ENCODE measurements at places on chromosomes 11 and 22. TPM values are rescaled to one million over a fixed set of nuclear protein-coding genes. Genes with fewer than 3 reads are reported as not detected.

DNA sequence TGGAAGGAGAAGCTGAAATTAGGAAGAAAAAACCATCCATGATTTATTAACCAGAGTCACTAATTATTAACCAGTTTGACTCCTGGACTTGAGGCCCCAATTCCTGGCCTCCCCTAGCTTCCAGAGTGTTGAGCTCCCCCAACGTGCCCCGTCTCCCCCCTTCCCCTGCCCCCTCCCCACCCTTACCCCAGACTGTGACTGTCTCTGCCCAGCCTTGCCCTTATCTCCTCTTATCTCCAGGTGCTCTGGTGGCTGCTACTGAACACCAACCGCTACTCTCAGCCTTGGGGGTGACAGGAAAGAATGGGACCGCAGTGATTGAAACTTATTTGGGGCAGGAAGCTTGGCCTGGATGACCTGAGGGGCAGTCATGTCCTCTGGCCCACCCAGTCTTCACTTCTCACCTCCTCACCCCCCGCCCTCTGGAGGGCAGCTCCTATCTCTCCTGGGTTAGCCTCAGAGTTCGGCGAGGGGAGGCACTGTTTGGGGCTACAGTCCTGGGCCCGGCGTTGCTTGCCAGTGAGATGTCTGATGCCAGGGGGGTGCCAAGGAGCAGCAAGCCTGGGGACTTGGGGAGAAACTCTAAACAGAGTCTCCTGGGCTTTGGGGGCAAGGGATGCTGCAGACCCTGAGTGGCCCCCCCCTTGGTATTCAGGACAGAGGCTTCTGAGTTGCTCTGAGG is 15.5 kb downstream of the NECTIN1 start:
- H3K4me1 ChIP-seq: peaks cover 27% of the 10 kb centered on the region
- peak; percentile 71 for DNase-seq
- H3K4me3 ChIP-seq: no peak overlapping the region
- no peak overlapping the region for H3K27ac ChIP-seq
- H3K27me3 ChIP-seq: no peaks in the 10 kb centered on the region

The RAG1 gene
- 0.52 TPM for total RNA-seq

DNA sequence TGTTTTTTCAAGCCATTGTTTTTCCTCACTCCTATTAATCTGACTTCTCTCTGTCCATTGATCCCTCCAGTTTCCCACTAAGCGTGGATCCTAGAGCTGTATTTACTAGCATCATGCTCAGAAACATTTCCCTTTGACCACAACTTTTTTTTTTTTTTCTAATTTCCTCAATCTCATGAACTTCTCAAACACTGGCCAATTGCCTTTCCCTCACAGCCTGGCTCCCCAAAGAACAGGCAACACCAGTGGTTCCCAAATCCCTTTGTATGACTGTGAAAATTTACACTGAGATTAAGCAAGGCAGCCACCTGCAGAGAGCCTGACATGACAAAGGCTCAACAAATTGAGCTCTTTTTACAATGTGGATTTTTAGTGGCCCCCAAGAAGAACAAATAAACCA is 1.4 kb upstream of the TPP1 start:
- peaks cover 25% of the 10 kb centered on the region for H3K4me1 ChIP-seq
- no peak overlapping the region for H3K4me3 ChIP-seq
- no peak for DNase-seq
- no peak overlapping the region for H3K27ac ChIP-seq
- no peaks in the 10 kb centered on the region for H3K36me3 ChIP-seq
- no peaks in the 10 kb centered on the region for H3K27me3 ChIP-seq

The C11orf42 gene
- not detected for total RNA-seq

The POLR3H gene
- 18.9 TPM for total RNA-seq

DNA sequence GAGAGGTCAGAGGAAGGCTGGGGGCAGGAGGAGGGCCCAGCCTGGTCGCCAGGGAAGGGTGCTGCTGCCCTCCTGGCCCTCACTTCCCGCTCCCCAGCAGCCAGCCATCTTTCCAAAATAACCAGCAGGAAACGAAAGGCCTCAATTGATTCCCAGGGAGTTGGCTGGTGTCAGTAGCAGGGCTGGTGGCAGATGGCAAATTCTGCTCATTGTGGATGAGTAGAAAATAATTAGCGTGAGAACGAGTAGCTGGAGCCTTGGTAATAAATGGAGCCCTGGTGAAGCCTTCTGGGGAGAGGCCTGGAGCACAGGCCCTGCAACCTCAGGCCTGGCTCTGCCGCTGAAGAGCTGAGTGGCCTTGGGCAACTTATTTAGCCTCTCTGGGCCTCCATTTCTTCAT is 31.3 kb downstream of the DAGLA start:
- no peaks in the 10 kb centered on the region for H3K27me3 ChIP-seq
- DNase-seq: no peak
- no peak overlapping the region for H3K27ac ChIP-seq
- H3K4me3 ChIP-seq: no peak overlapping the region
- no peaks in the 10 kb centered on the region for H3K4me1 ChIP-seq

DNA sequence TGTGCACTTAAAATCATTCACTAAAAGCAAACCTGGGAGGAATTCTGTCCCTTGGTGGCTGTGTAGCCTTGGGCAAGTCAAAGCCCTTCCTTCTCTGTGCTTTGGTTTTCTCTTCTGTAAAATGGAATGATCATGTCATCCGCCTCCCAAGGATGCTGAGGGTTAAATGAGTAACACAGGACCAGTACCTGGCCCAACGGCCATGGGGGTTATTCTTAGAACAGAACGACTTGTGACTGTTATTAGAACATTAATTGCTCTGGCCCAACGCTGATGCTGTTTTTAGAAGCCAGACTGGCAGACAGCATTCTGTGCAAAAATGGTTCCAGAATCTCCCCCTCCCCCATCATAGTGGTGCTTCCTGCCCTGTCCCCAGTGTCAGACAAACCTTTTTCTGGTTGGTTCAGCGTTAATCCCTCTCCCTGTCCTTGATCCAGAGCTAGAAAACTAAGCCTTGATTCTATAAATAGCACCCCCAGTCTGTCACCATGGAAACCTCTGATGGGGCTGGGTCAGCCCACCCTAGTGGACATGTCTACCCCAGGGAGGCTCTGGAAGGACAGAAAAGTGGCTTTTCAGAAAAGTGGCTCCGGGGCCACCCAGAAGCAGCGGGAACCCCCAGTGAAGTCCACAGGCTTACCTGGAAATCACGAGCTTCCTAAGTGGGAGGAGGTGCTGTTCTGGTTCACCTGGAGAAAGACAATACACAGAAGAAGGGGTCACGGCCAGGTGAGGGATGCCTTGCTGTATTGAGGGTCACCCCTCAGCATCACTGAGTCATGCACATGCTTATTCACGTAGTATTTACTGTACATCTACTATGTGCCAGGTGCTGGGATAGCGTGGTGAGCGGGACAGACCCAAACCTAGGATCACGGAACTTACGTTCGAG is 15.5 kb upstream of the TFIP11 start:
- DNase-seq: no peak
- H3K4me1 ChIP-seq: peaks cover 63% of the 10 kb centered on the region
- peaks cover 15% of the 10 kb centered on the region for H3K36me3 ChIP-seq
- no peaks in the 10 kb centered on the region for H3K27me3 ChIP-seq

DNA sequence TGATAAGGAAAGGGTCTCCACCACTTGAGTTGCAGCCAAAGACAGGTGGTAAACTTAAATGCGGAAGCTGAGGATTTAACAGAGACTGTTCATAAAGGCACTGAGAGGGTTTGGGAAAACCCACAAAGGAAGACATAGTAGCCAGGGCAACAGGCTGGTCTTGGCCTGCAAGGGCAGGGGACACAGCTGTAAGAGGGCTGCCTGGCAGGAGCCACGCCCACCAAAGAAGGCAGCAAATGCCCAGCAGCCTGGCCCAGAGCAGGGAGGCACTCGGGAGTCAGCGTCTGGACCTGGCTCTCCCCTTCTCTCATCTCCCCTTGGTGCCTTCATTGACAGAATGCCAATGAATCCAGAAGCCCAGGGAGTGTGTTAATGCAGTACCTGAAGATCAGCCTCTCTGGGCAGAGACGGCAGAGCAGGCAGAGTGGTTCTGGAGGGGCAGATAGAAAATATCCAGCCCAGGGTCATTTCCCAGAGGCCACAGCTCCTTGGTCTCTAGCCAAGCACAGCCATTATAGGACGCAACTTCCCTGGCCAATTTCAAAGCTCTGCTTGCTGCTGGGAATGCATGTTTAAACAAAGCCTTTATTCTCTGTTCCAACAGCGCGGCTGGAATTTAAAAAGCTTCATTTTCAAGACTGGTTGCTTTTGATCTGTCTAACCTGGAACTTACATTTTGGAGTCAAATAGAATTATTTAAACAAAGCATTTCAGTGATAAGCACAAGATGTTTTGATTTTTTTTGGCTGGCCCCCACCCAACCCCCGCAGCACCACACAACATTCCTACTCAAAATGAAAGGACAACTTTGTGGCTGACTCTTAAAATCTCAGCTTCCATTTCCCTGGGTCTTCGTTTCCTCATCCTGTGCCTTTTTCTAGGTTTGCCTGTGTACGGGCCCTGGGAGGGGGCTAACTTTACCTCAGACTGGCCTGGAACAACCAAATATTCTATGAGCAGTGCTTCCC is 125.6 kb upstream of the LMO1 start:
- peaks cover 7% of the 10 kb centered on the region for H3K4me1 ChIP-seq
- no peak overlapping the region for H3K4me3 ChIP-seq
- H3K36me3 ChIP-seq: no peaks in the 10 kb centered on the region
- peak; percentile 34 for DNase-seq

GRCh38 chr11:84790849-84791427 is 836.2 kb downstream of the DLG2 start:
- no peak for DNase-seq
- H3K4me1 ChIP-seq: no peaks in the 10 kb centered on the region
- no peaks in the 10 kb centered on the region for H3K36me3 ChIP-seq
- no peaks in the 10 kb centered on the region for H3K27me3 ChIP-seq
- no peak overlapping the region for H3K27ac ChIP-seq
- H3K4me3 ChIP-seq: no peak overlapping the region

The SEC14L6 gene
- 0.99 TPM for total RNA-seq

The TNNT3 gene
- total RNA-seq: 1.6 TPM

DNA sequence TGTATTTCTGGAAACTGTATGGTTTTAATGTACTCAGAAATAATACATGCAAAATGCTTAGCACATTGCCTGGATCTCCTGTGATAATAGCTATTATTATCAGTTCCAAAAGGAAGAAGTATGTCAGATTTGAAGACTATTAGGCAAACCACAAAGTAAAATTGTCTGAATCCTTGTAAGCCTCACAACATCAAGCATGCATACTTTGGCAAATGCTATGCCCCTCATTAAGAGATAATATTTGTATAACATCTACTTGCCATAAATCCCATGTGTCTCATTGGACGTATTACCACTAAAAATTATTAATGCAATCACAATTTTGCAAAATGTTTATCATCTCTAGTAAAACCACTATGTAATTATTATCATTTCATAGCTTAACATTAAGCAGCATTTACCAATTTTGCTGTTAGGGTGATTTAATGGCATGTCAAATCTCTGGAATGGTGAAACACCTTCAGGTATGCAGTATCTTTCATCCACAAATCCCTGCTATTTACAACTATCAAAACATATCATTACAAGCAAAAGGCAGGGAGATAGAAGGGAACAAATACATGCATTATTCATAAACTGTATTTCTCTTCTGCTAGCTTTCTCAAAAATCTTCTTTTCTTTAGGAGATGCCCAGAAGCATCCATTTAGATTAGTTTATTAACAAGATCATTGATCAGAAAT is 974.6 kb upstream of the RAG2 start:
- no peaks in the 10 kb centered on the region for H3K27me3 ChIP-seq
- DNase-seq: no peak
- H3K4me3 ChIP-seq: no peak overlapping the region
- no peaks in the 10 kb centered on the region for H3K36me3 ChIP-seq
- H3K4me1 ChIP-seq: no peaks in the 10 kb centered on the region
- H3K27ac ChIP-seq: no peak overlapping the region

The TBCEL gene
- 14.8 TPM for total RNA-seq

GRCh38 chr11:48106166-48106565 is 110.4 kb upstream of the OR4B1 start:
- no peak overlapping the region for H3K27ac ChIP-seq
- no peaks in the 10 kb centered on the region for H3K27me3 ChIP-seq
- no peak overlapping the region for H3K4me3 ChIP-seq

DNA sequence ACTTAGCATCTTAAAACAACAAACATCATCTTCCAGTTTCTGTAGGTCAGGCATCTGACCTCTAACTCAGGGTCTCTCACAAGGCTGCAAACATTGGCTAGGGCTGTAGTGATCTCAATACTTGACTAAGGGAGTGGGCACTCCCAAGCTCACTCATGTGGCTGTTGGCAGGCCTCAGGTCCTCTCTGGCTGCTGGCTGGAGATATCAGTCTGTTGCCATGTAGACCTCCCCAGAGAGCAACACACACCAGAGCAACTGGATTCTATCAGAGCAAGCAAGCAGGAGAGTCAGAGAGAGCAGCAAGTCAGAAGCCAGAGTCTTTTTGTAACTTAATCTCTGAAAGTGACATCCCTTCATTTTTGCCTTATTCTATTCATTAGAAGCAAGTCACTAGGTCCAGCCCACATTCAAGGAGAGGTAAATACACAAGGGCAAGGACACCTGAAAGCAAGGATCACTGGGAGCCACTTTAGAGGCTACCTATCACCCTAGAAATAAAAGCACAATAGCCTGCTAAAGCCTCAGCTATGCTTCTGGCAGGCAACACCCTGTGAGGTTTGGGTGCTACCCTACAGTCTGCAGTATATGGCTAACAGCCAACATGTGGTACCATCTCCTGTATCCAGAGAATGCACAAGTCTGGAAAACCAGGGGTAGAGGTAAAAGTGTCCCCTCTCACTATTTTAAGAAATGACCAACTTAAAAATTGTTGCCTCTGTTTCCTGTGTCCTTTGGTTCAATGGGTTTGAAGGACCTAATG is 33.5 kb upstream of the CD44 start:
- DNase-seq: no peak
- no peaks in the 10 kb centered on the region for H3K27me3 ChIP-seq
- H3K4me1 ChIP-seq: no peaks in the 10 kb centered on the region
- no peaks in the 10 kb centered on the region for H3K36me3 ChIP-seq
- H3K4me3 ChIP-seq: no peak overlapping the region

The FZD4 gene
- 54.4 TPM for total RNA-seq

The MRPL23 gene
- total RNA-seq: 40.2 TPM

DNA sequence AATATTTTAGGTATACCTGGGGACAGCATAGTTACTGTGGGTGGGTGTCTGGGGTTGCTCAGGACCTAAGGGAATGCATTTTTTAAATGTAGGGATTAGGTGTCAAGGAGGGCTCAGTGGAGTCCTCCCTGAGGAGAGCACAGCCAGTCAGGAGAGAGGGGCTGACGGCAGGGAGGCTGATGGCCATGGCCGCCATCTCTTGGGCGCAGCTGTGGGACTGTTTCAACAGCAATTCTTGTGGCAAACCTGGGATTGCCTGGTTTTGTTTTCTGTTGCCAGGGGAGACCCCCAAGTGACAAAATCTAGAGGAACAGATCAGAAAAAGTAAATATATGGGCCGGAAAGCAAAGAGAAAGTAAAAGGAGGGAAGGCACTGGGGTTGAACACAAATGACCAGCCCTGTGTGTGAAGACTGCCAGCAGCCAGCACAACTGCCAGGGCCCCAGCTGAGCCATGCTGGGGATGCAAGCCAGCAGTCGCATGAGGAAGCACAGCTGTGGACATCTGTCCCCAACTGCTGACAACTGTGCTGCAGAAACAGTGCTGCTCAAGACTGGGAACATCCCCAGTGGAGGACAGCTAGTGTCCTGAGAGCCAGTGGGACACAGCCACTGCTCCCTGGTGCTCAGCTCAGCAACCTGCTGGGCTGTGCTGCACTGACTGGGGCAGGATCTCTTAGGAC is 10.5 kb downstream of the MIF start:
- H3K4me3 ChIP-seq: no peak overlapping the region
- no peak overlapping the region for H3K27ac ChIP-seq
- H3K36me3 ChIP-seq: no peaks in the 10 kb centered on the region
- no peaks in the 10 kb centered on the region for H3K4me1 ChIP-seq
- H3K27me3 ChIP-seq: no peaks in the 10 kb centered on the region
